ENCODE measurements at places on chromosomes 7 and 10.

DNA sequence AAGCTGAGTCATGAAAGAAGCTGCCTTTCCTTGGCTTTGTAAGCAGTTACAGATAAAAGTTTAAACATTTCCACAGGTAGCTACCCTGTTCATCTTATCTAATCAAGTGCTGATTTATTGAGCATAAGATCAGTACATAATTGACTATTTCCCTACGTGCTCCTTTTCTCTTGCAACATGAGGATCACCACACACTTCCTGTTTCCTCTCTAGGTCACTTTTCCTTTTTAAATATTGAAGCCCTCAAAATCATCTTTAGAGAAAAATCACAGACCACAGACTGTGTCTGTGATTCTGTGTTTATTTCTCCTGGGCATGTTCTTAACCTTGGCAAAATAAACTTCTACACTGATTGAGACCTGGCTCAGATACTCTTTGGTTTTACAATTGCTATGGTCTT is 69.5 kb downstream of the ZNF37A start:
- DNase-seq: no peak

GRCh38 chr10:51767103-51767763 is 67.8 kb upstream of the CSTF2T start:
- no peak for DNase-seq

DNA sequence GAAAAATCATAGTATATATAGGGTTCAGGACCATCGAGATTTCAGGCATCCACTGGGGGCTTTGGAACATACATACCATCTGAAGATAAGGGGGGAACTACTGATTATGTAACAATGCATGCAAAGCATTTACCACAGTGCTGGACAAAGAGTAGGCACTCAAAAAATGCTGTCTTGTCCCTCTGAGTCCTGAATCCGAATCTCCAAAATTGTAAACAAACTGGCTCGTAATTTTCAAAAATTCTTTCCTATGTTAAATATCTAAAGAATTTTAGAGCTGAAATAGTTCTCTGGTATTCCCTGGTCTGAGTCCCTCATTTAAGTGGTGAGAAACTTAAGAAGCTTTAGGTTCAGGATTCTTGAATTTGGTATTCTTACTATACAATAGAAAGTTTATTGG is 167.8 kb upstream of the ASAH2 start:
- no peak for DNase-seq

GRCh38 chr10:80274396-80275134 is 14.9 kb downstream of the MAT1A start:
- no peak for DNase-seq

DNA sequence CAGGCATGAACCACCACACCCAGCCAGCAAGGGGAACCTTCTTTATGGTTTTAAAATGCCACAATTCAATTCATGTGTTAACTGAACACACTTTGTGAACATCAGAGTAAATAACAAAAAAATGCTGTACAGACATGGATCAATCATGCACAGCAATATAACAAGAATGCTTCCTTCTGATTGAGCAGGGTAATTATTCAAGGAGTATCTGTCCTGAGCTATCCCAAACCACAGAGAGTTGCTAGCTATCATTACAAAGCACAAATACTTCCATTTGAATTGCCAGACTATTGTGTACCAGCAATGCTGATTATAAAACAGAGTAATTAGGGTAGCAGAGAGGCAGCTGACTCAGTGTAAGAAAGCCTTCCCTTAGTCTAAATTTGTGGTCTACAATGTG is 11.3 kb upstream of the RHOBTB1 start:
- no peak for DNase-seq

- no peak for DNase-seq
These were observed 8.0 kb downstream of the TNS3 start for GRCh38 chr7:47573758-47574481.

DNA sequence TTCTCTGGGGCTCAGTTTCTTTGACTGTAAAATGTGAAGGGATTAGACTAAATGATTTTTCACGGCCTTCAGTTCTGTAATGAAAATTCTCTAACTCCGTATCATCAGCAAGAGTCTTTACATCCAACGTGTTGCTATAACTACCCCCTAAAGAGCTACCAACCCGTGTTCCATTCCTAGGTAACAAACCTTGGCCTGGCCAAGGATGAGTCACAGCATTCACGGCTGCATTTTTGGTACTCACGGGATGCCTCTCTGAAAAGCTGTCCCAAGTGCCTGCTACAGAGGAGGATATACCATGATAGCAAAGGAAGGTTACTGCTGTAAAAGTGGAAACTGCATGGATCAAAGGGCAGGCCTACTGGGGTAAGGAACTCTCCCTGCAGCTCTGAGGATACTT is 5.9 kb downstream of the LRRC4 start:
- no peak for DNase-seq

GRCh38 chr7:69426705-69427104 is 171.6 kb upstream of the AUTS2 start:
- DNase-seq: no peak

GRCh38 chr7:100538348-100538653 is 702 bp upstream of the AGFG2 start:
- no peak for DNase-seq

GRCh38 chr7:32298408-32299132 is 191.6 kb downstream of the LSM5 start:
- DNase-seq: no peak

GRCh38 chr7:1250901-1251300 is 18.2 kb downstream of the UNCX start:
- no peak for DNase-seq

GRCh38 chr10:8037199-8037801 is 17.2 kb upstream of the GATA3 start:
- no peak for DNase-seq

- no peak for DNase-seq
These were observed 19.4 kb upstream of the TM9SF3 start for GRCh38 chr10:96606216-96606615.

GRCh38 chr10:107687701-107688100 is 523.2 kb upstream of the SORCS1 start:
- no peak for DNase-seq

DNA sequence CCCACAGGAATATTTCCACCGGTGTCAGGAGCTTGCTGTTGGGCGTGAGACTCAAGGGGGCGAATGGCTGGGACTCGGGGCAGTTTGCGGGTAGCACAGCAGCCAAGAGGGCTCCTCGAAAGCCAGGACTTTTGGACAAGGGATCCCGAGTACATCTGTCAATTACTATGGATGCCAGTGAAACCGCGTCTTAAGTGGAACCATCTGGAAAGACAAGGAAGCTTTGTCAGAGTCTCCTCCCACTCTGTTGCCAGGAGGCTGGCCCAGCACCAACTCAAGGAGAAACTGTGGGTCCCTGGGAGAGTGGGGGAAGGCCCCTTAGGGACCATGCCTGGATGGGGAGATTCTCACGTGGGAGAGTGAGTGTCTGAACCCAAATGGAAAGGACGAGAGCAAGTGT is 57.1 kb downstream of the C10orf143 start:
- DNase-seq: no peak

- no peak for DNase-seq
These were observed 38.7 kb downstream of the CACNB2 start for GRCh38 chr10:18178854-18179483.

DNA sequence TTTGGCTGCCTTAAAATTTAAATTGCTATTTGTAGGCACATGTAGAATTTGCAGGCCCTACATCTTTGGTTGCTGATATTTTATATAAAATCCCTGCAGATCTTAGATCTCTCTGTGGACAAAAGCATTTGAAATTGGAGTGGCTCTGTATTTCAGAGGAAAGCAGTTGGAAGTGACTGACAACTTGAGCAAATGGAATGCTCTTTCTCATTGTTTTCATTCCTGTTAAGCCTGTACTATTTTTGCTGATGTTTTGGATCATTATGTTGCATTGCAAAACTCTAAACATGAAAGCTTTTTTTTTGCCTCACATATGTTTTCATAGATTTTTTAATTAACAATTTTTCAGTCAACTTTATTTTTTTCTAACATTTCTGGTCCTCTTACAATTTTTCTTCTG is 251.2 kb upstream of the MDFIC start:
- no peak for DNase-seq

- DNase-seq: no peak
These were observed 23.9 kb downstream of the COL13A1 start for GRCh38 chr10:69825604-69826003.

- DNase-seq: no peak
These were observed 39.3 kb upstream of the DRGX start for GRCh38 chr10:49435225-49435624.

DNA sequence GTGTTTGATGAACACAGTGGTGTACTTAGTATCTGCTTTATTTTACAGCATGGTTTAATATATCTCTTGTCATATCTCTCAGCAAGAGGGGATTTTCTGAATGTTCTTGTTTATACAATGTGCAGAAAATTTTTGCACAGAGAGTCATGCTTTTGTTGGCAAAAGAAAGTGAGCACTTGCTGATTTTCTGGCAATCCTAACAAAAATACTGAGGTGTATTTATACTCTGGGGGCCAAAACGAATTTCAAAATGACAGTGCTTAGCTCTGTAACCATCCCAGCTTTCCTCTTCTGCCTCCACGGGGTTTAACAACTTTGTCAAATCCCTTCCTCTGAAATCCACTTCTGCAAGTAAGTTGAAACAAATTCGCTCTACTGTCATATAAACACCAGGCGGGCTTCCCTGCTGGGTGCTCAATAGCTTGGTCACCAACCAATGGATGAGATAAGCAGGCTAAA is 169.2 kb downstream of the NOC3L start:
- DNase-seq: no peak

DNA sequence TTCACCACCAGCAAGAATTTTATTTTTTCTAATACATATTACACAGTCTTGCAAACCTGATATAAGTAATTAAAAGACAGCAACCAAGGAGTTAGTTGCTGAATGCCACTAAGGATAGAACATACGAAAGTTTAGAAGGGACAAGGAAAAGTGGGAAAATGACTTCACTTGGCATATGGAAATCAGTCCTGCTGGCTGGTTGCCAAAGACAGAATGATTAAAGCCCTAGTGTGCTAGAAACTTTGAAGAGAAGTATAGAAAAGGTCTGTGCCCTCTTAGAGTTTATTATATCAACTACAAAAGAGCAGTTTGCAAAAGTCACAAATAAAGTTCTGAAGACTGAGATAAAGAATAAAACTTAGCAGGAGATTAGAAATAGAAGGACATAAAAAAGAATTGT is 5.8 kb upstream of the YAE1 start:
- no peak for DNase-seq

GRCh38 chr10:3848005-3848774 is 63.2 kb upstream of the KLF6 start:
- no peak for DNase-seq

DNA sequence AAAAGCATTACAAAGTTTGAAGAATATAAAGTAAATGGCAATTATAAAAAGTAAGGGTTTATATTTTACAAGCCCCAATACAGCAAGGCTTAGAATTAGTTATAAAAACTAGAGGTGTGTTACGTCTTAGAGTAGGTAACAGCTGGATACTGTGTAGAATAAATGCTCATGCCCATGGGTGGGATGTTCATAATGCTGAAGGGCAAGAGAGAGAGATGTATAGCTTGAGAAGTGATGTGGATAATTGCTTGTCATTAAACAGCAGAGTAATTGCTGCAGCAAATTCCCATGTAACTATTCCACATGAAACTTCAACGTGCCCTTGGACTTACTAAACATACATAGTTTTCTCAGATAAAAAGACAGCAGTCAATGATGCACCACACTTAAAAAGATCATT is 233.8 kb downstream of the IMMP2L start:
- no peak for DNase-seq

- DNase-seq: no peak
These were observed 289.0 kb downstream of the PLXDC2 start for GRCh38 chr10:20105236-20105635.

GRCh38 chr10:59748834-59749233 is 4.4 kb downstream of the MRLN start:
- DNase-seq: no peak

DNA sequence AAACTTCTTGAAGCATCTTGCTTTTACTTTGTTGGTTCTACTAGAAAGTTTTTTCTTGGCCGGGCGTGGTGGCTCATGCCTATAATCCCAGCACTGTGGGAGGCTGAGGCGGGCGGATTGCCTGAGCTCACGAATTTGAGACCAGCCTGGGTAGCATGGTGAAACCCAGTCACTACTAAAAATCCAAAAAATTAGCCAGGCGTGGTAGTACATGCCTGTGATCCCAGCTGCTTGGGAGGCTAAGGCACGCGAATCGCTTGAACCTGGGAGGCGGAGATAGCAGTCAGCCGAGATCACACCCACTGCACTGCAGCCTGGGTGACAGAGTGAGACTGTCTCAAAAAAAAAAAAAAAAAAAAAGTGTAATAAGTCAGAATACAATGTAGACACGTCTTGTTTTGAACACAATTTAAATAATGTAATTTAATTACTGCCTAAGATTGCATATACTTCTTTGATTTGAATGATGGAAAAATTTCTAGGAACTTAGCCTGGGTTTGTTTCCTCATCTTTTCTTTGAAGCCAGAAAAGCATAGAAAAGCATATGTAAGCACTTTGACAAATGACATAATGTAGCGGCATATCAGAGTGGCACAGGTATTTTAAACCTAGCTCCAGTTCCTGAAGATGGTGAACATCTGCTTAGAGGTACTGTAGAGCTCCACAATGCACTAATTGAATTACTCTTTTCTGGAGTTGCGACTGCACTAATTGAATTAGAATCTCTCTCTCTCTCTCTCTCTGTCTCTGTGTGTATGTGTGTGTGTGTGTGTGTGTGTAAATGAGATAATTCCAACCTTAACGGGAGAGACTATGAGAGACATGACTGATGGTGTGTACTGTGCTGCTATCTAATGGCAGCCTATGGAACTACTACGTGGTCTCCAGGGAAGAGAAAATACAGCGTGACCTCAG is 87.8 kb downstream of the BTRC start:
- DNase-seq: no peak

DNA sequence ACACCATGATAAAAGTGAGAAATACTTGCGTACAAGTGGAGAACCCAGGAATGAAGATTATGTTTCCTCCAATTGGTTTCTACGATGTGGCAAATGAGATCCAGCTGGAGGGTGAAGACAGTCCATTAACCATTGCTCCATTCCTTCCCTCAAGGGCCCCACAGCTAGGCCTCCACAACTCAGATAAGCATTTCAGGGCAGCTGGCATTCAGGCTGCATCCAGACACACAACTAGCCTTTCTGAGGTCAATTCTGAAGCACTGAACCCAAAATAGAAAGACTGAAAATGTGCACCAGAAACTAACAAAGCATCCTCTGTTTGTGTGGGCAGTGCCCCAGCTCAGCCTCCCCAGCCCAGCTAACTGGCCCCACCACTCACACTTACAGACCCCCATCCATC is 94.8 kb downstream of the GSAP start:
- DNase-seq: no peak
